Activated CD4-positive, alpha-beta T cell treated with anti-CD3 and anti-CD28 coated beads, Interleukin-2, amount 50 U/mL, for 24 hours (primary cell): ENCODE measurements at places on chromosomes 7 and 10.

GRCh38 chr7:46047581-46047980 lies 126.5 kb upstream of the IGFBP3 start:
- DNase-seq: no peak

- no peak for DNase-seq
These were observed 75.9 kb downstream of the BMPER start for GRCh38 chr7:33981226-33981625.

- no peak for DNase-seq
These were observed 542.3 kb upstream of the MBL2 start for GRCh38 chr10:53314876-53315275.

DNA sequence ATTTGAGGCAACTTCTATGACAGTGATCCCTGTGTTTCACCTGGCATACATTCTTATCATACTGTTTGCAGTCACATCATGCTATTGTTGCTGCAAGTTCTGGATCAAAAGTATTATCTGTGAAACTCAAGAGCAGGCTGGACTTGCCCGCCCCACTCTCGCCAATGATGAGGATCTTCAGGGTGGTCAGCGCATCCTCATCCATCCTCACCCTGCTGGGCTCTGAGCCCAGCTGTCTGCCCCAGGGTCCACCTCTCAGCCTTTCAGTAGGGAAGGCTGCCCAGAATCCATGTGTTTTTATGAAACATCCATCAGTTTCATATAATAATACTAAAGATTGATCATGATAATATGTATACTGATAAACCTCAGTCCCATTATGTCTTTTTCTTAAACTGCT lies 55.4 kb upstream of the KIF5B start:
- no peak for DNase-seq

GRCh38 chr7:41999736-42000283 lies 237.2 kb downstream of the GLI3 start:
- no peak for DNase-seq
